ENCODE measurements at places on chromosomes 11 and 22. TPM values are rescaled to one million over a fixed set of nuclear protein-coding genes. Genes with fewer than 3 reads are reported as not detected.

DNA sequence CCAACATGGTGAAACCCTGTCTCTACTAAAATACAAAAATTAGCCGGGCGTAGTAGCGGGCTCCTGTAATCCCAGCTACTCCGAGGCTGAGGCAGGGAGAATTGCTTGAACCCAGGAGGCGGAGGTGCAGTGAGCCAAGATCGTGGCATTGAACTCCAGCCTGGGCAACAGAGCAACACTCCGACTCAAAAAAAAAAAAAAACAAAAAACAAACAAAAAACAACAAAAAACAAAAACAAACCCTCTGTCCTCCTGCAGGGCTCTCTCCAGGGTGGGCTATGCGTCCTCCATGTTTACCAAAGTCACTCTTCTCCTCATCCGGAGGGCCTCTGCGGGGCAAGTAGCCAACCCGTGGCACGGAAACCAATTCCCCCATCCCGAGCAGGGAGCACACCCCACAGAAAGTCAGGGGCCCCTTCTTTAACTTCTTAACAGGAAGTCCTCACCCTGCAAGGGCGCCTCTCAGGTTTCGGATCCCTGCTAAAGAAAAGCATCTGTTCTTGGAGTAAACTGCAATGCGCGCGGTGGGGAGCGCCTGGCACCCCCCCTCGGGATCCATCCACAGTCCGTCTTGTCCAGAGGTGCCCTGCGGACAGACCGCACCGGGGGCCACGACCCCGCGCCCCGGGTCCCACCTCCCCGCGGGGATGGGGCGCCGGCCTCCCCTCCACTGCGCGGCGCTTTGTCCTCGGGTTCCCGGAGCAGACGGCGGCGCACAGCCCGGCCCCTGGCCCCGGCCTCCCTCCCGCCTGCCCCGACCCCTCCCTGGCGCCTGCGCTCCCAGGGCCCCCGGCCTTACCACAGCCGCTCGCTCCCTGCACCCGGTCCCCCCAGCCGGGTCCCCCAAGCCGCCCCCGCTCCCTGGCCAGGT, 712 bp downstream of the CERK start:
- H3K27ac ChIP-seq, result peak overlapping the region; percentile 53
- peak overlapping the region; percentile 95 for H3K4me3 ChIP-seq
- no peaks in the 10 kb centered on the region for H3K27me3 ChIP-seq
- peak; percentile 80 for DNase-seq
- no peaks in the 10 kb centered on the region for H3K36me3 ChIP-seq
- H3K4me1 ChIP-seq, result peaks cover 6% of the 10 kb centered on the region

DNA sequence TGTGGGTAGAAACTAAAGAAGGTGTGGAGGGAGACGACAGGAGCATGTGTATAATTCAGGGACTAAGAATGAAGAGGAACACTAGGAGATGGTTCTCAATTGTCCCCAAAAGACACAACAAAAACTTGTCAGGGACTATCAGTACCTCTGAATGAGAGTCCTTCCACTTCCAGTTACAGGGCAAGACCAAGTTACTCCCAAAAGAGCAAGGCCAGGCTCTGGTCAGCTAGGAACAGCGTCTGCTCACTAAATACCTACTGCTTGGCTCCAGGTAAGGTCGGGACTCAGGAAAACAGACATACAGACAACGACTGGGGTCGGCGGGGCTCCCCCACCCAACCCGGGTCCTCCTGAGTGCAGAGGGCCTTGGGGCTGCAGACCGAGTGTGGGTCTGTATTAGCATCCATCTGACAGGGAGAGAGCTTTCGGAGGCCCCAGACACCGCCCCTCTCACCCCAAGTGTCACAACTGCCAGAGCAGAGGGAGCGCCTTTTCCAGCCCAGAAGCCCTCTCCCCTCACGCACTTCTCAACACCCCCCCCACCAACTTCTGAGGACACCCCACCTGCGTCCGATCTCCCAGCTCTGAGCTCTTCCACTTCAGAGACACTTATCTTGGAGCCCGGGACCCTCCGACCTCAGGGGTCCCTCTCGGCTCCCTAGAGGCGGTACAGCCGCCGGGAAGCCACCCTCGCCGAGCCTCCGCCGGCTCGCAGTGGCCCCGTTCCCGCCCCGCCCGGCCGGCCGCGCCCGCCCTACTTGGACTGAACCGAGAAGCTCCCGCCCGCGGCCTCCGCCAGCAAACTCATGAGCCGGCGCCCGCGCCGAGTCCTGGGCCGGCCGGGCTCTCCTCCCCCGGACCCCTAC, 522 bp downstream of the RHOG start:
- DNase-seq, result peak; percentile 64
- H3K4me1 ChIP-seq, result peaks cover 13% of the 10 kb centered on the region
- no peaks in the 10 kb centered on the region for H3K27me3 ChIP-seq
- H3K4me3 ChIP-seq, result peak overlapping the region; percentile 91
- H3K36me3 ChIP-seq, result peaks cover 17% of the 10 kb centered on the region

Gene TRIM49
- not detected for total RNA-seq

GRCh38 chr11:71542879-71543777, 5.1 kb upstream of the KRTAP5-9 start:
- H3K4me1 ChIP-seq, result peaks cover 19% of the 10 kb centered on the region
- H3K4me3 ChIP-seq, result no peak overlapping the region
- H3K36me3 ChIP-seq, result no peaks in the 10 kb centered on the region
- no peak overlapping the region for H3K27ac ChIP-seq
- no peaks in the 10 kb centered on the region for H3K27me3 ChIP-seq

DNA sequence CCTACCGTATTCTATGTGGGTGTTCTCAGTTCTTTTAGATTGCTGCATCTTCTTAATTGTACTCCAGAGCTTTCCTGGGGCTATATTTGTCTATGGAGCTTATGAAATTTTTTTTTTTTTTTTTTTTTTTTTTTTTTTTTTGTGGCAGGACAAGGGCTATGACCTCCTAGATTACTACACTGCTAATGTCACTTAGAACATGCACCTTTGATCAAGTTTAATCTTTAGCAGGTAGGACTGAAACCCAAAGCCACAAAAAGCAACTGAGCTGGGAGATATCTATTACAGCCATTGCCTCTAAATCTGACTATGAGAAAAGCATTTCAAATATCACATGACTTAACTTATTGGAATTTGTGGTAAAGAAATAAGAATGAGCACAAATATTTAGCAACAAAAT, 21.7 kb upstream of the ABTB2 start:
- no peak for DNase-seq
- no peak overlapping the region for H3K4me3 ChIP-seq
- H3K27ac ChIP-seq, result no peak overlapping the region
- H3K27me3 ChIP-seq, result no peaks in the 10 kb centered on the region

Gene SLC22A12
- total RNA-seq, result not detected

Gene APOC3
- total RNA-seq, result not detected

- no peaks in the 10 kb centered on the region for H3K36me3 ChIP-seq
- no peak overlapping the region for H3K27ac ChIP-seq
- no peaks in the 10 kb centered on the region for H3K4me1 ChIP-seq
- peak; percentile 19 for DNase-seq
- no peak overlapping the region for H3K4me3 ChIP-seq
- peaks cover 28% of the 10 kb centered on the region for H3K27me3 ChIP-seq
Observed at GRCh38 chr11:134524896-134525845, 113.1 kb upstream of the B3GAT1 start.

Gene OR4C45
- total RNA-seq, result not detected

DNA sequence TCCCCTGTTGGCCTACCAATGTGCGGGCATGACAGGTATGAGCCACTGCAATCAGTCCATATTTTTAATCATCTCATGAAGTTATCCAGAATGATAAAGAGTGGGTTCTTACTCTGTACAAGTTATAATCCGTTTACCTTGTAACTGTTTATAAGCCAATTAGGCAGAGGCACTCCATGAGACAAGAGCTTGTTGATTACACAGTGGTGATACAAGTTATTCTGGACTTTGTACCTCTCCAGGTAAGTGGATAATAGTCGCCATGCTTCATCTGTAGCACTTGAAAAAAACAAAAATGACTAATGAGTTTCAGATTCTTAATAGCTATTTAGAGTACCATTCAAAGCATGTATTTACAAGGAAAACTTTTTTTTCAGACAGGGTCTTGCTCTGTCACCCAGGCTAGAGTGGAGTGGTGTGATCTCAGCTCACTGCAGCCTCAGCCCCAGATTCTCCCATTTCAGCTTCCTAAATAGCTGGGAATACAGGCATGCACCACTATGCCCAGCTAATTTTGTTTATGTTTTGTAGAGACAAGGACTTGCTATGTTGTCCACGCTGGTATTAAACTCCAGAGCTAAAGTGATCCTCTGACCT, 17.7 kb upstream of the FNBP4 start:
- H3K4me1 ChIP-seq, result no peaks in the 10 kb centered on the region
- no peaks in the 10 kb centered on the region for H3K27me3 ChIP-seq
- no peak overlapping the region for H3K4me3 ChIP-seq
- DNase-seq, result no peak

GRCh38 chr11:106424111-106424510, 346.6 kb downstream of the AASDHPPT start:
- no peaks in the 10 kb centered on the region for H3K27me3 ChIP-seq
- no peaks in the 10 kb centered on the region for H3K36me3 ChIP-seq
- no peak overlapping the region for H3K27ac ChIP-seq
- H3K4me3 ChIP-seq, result no peak overlapping the region
- DNase-seq, result no peak
- H3K4me1 ChIP-seq, result no peaks in the 10 kb centered on the region
